ENCODE measurements at places on chromosomes 1 and 21.

- DNase-seq: no peak
Observed at GRCh38 chr1:32965251-32965747, 690 bp upstream of the RNF19B start.

DNA sequence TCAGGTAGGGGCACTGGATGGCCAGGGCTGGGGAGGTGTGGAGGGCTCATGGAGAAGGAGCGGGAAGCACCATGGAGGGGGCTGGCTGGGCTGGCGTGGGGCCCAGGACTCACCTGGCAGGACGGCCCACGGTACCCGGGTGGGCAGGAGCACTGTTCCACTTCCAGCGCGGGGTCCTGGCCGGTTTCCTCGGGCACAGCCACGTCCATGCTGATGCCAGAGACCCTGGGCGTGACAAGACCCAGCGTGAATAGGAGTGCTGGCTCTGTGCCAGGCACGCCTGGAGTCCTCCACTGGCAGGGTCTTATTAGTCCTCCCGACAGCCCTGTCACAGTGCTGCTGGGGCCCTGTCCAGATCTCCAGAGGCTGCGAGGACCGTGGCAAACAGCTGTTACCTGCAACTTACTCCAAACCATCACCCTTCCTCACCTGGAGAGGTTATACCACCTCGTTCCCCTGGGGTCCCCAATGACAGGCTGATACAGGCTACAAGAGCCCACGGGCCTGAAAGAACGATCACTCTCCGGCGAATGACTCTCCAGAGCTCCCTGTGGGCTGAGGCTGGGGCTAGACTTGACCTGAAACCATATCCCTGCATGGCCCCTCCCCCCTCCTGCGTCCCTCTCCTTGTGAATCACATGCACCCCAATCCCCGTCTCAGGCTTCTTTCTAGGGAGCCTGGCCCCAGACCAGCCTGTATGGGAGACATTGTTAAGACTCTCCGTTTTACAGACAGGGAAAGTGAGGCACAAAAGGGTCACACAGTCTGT lies 62.1 kb downstream of the HSPG2 start:
- no peak for DNase-seq

- DNase-seq: no peak
Observed at GRCh38 chr1:69485616-69486015, 82.1 kb upstream of the LRRC7 start.

DNA sequence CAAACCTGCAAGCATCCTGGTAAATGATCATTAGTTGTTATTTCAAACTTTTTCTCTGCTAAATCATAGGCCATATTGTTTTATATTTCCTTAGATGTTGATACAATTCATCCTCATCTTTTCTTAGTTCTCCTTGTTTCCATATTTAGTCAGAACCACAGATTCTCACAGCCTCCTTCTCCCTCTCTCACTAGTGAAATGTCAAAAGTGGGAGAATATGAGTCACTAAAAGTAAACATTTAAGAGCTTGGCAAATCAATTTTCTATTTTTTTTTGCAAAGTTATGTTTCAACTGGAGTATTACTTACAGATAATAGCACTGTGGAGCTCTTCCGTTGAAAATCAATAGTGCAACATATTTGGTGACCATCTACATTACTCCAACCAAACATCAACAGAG lies 308.8 kb downstream of the COL11A1 start:
- DNase-seq: no peak

DNA sequence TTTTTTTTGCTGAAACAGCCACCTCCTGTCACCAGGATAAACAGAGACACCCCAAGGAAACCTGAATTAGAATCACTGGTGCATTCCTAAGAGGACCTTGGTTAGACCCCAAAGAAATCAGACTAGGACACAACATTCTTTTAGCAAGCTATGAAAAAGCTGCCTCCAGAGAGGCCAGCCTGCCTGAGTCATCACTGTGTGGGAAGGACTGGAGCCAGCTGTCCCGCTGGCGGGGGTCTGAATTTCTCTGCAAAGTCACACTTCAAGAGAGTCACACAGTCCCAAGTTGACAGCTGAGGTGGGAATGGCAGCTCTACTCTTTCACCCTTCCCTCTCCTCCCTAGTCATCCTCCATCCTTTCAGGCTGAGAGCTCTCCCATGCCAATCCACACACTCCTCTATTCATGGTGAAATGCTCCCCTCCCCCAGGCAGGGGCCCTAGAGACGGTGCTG lies 405.0 kb upstream of the POU3F1 start:
- no peak for DNase-seq

DNA sequence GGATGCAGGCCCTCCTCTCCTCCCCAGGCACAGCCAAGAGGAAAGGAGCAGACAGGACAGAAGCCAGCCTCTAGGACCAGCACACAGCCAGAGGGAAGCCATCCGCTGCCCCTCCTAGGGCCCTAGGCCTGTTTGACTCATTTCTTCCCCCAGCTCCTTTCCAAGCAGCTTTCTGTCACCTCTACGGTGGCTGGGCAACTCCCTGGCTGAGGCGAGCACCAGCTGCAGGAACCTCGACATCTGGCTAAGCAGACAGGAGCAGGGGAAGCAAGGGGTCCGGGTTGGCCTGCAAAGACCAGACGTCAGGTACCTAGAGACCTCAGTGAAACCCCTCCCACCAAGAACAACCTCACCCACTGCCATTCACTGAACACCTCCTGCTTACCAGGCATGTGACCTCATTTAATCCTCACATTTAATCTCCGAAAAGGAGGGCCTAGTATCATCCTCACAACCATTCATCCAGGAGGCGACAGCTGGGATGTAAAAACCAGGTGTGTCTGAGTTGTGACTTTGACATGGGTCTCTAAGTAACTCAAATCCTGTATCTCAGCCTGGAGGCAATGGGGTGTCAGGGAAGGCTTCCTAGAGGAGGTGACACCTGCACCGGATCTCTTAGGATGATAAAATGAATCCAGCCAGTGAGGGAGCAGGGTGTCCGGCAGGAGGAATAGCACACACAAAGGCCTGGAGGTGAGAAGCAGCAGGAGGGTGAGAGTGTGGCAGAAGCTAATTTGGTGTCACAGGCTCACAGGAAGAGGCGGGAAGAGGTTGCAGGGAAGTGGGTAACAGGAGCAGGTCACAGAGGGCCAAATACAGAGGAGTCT lies 5.9 kb downstream of the LRP8 start:
- DNase-seq: no peak

GRCh38 chr1:104125266-104125665 lies 375.6 kb downstream of the AMY1C start:
- no peak for DNase-seq

DNA sequence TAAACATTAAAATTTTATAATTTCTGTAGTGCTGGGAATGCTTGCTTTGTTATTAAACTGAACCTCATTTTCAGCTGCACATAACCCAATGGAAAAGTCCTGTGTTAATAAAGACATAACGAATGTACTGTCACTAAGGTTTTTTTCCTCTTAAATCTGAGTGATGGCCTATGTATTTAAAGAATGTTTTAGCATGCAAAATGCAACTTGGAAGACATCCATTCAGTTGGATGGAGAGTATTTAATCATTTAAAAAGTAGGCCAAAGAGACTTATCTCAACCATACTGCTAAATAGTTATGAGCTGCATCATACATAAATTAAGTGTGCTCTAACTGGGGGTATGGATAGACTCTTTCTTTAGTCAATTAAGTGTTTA lies 48.5 kb downstream of the RWDD3 start:
- no peak for DNase-seq

DNA sequence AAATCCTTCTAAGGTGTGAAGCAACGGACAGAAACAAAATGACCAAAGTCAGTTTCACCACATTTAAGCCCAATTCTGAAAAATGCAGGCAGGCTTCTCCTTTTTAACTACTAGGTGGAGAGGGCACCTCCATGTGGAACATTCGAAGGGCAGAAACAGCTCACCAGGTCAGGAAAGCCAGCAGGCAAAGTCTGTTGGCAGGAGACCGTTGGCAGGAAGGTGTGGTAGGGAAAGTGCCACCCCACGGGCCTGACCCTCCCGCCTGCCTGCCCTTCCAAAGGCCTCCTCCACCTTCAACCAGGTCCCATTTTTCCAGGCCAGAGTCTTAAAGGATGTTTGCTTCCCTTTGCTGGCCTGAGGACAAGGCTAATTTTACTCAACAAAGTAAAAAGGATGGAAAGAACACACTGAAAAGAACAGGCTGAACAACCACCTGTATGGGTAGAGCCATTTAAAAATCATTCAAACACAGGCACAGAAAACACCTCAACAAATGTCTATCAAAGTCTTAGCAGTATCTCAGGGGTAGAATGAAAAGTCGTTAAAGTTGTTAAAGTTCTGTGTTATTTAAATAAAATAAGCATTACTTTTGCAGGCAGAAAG lies 26.4 kb downstream of the CAPZB start:
- no peak for DNase-seq

- no peak for DNase-seq
Observed at GRCh38 chr1:200780545-200781369, 42.1 kb downstream of the CAMSAP2 start.
